ENCODE measurements at places on chromosomes 7 and 10.
A peak's percentile ranks its signal among the peaks of the same experiment; 100 is the strongest.

DNA sequence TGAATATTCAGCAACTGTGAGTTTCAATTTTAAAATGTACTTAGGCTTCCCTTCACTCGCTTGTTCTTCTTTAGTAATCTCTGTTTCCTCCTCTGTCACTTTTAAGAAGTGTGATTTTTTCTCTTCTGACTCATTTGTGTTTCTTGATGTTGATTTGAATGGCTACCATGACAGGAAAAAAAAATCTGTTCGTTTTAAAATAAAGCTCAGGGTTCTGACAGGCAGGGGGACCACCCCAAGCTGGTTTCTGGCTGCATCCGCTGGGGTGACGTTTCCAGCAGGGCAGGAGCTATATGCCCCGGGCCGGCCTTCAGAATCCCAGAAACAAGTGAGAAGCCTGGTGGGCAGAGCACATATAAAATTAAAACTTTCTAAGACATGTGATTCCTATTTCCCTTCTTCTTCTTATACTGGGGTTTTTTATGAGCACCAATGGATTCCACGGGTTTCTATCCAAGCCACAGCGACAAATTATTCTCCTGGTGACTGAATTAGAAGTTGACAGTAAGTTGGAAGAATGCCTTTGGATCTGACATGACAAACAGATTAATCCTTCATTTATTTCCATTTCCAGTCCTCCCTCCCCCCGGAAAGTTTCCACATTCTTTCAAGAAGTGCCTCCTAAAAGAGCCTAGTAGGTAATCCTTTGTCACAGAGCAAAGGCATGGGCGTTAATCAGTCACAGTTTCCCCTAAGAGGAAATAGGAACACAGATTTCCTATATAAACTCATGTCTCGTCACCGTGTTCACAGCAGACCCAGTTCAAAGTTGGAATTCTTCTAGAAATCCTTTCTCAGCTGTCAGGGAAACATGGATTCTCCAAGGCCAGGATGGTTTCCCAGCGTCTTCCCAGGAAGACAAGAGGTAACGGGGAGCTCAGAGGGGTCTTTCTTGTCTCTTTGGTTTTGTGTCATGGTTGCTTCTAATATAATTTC is 79.9 kb downstream of the PTPRE start:
- no peak for DNase-seq

DNA sequence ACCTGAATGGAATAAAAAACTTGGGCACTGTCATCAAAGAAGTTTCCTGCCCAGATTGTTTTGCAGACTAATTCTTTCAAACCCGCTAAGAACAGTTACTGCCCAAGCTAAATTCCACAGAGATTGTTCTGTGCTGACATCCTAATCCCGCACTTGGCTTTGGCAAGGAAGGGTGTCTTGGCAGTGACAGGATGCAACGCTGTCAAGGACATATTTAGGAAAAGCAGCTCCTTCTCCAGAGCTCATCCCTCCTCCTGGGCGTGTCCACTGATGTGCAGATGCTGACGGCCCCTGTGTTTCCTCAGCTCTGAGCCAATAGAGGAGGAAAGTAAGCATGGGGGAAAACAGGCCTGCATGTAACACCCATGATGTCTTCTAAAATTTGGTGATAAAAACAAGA is 74.2 kb downstream of the EEPD1 start:
- DNase-seq, result no peak

- DNase-seq, result no peak
These were observed 152.3 kb downstream of the BTAF1 start for GRCh38 chr10:92075829-92076228.

DNA sequence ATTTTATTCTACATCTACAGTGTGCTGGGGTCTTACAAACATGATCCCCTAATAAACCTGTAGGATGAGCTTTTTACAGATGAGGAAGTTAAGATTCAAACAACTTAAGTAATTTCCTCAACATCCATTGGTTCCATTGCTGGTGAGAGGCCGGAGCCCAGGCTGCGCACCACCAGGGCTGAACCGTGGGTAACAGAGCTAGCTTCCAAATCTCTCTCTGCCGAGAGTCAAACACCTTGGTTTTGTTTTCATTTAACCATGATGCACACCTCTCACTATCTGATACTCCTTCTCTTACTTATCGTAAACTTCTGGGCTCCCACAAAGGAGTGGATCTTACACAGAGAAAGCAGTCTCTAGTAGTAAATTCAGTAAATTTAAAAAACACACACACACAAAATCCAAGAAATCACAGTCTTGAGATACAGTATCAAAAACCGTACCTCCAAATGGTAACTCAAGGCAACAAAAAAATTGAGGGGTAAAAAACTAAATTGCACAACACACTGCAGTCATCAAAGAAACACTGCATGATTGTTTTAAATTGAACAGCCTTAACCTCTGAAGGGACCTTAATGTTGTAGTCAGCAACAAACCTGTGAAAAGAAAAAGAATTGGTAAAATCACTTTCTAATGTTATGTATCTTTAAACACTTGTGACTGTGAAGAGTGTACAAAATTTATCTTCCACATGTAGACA is 20.5 kb downstream of the SGMS1 start:
- DNase-seq, result no peak

DNA sequence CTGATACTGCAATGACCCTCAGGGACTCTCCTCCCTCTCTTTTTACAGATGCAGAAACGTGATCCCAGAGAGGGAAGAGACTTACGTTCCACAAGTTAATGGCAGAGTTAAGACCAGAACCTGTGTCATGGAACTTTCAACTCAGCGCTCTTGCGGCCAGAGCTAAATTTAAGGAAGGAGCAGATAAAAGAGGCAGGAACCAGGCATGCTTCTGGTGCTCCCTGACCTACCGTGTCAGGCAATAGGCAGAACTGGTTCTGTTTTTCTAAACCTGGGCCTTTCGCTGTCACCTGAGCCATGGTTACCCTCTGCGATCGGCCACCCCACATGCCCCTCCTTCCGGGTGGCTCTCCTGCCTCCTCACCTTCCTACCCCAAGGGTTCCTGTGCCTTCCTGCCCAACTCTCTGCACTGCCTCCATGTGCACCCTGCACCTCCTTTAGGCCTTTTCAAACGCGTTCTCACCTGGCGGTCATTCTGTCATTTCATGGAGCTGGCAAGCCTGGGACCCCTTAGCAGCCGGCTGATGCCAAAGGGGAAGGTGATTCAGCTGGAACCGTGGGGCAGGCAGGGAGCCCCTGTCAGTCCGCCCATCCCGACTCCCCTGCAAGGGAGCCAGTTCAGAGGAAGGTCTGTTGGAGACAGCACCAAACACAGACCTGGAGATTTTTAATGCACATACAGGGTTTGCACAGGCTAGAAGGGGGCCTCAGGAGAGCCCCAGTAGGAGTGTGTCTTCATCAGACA is 7.7 kb upstream of the GBX1 start:
- no peak for DNase-seq

GRCh38 chr10:45000138-45000751 is 478 bp upstream of the ZNF22 start:
- no peak for DNase-seq

GRCh38 chr7:141550386-141551093 is 670 bp upstream of the AGK start:
- no peak for DNase-seq

- no peak for DNase-seq
These were observed 421.7 kb upstream of the CHRM2 start for GRCh38 chr7:136446751-136447150.

DNA sequence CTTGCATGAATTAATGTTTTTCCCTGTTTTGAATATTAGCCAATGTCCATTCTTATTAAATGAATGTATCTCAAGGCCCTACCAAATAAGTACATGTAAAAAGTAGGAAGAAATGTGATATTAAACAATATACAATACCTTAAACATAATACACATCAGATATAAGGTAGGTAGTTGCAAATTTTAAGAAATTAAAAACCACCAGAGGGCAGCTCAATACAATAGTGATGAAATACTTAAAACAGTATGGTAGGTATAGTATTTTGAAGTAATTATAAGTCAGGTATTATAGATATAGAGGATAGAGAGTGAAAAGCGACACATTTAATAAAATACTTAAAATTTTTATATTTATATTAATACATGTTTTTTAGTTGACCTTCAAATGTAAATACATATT is 43.6 kb upstream of the CDK14 start:
- DNase-seq, result peak; percentile 7

- DNase-seq, result peak; percentile 52
These were observed 41.9 kb upstream of the SYPL1 start for GRCh38 chr7:106153891-106154449.

DNA sequence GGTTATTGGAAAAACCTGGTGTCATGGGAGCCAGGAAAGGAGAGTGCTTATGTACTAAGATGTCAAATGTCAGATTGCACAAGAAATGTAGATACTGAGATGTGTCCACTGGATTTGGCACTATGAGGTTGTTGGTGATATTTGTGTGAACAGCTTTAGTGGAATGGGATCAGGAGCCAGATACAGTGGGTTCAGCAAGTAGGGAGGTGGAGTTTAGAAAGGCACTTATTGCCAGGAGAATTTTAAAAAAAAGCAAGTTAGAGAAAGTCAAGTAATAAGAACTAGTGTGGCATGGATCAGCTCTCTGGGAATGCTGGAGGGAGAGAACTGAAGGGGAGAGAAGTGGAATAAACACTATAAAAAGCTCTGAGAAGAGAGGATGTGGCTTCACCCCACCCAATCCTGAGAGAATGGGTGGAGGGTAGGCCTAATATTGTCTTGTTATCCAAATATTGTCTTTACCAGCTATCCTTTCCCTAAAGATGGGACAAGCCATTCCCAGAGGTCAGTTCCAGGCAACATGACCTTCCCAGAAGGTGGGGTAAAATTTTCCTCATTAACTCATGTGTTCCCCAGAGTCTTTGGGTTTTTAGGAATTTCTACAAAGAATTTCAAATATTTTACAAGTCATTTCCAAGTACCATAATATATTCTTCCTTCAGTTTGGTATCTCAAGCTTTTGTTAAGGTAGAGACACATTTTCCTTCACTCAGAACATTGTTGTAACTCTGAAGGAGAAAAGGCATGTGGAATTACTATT is 42.3 kb downstream of the ENTPD1 start:
- DNase-seq, result no peak

DNA sequence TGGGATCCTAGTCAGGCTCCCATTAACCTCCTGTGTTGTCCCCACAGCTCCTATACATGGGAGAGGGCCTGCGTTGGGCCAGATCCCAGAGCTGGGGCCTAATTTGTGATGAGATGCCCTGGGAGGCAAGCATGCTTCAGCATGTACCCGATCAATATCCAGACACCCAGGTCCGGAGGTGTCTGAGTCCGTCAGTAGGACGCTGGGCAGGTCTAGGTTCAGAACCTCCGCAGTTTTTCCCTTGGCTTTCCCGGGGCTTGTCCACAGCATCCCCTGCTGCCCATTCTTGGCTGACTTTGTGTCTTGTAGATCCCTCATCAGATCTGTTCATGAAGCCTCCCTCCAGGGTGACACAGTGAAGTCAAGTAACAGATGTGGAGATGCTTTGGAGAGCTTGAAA is 32.7 kb upstream of the RBAK start:
- no peak for DNase-seq

DNA sequence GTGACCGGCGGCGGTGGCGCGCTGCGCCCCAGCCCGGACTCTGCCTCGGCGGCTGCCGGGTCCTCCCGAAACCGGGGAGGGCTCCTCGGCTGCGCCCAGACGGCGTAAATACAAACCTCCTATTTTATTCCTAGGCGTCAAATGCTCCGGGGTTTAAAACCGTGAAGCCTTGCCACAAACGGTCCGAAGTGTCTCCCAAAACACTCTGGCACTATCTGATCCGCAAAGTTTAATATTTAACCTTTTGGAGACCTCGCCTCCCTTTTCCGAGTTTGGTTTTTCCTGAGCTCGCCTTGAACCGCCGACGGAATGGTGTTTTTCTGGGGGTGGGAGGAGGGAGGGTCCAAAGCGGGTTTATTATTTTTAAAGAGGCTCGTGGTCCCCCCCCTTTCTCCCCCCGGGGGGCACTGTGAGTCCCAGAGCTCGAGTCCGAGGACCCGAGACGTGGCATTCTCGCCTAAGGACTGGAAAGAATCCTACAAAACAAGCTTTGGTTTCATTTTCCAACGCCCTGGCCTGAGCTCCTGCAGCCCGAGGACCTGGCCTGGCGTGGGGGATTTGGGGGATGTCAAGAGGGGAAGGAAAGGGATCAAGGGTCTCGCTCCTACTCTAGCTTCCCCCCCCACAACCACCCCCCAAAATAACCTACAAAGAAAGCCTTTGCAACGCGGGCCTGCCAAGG is 1.8 kb downstream of the TNRC18 start:
- peak; percentile 80 for DNase-seq

DNA sequence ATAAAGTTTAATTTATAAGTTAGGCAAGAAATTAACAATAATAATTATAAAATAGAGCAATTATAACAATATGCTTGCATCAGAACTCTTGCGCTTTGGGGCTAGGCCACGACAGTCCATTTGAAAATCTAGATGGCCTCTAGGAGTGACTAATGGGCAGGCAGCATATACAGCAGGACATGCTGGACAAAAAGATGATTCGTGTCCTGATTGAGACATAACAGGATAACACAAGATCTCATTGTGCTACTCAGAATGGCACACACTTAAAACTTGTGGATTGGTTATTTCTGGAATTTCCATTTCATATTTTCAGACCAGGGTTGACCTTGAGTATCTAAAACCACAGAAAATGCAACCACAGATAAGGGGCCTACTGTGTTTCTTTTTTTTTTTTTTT is 27.5 kb downstream of the CTNNA3 start:
- DNase-seq, result no peak

DNA sequence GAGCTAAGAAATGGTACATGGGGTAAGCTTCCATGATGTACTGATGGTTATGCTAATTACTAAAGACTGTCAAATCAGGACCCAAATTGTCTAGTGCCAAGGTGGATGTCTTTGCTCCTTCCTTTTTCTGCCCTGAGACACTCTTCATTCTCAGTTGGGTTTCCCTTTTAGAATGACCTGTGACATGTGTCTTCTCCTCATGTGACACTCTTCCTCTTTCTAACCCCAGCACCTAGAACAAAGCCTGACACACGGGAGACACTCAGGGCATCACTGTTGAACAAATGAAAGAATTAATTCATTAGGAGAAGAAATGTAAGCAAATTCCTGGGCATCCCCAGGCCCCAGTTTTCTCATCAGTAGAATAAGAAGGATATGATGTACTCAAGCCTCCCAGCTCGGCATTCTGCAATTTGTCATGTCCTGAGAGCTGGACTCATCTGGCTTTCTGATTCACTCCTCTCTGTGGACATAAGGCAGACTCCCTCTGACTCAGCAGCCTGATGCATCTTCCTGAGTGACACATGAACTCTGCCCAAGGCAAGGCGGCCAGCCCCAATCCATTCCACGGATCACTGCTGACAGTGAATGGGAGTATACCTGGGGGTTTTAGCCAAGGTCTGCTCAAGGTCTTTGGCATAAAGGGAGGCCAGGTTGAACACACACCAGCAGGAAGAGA is 473.8 kb downstream of the KCNMA1 start:
- peak; percentile 97 for DNase-seq

GRCh38 chr10:8061274-8062211 is 7.1 kb downstream of the GATA3 start:
- no peak for DNase-seq

GRCh38 chr7:8601121-8601520 is 167.7 kb downstream of the NXPH1 start:
- DNase-seq, result no peak

GRCh38 chr7:158564663-158565035 is 23.0 kb downstream of the PTPRN2 start:
- no peak for DNase-seq
